GM20000 (cell line): ENCODE measurements at places on chromosomes 3 and 15.

- no peak for DNase-seq
Observed at GRCh38 chr3:41662288-41662687, 299.6 kb downstream of the ULK4 start.

DNA sequence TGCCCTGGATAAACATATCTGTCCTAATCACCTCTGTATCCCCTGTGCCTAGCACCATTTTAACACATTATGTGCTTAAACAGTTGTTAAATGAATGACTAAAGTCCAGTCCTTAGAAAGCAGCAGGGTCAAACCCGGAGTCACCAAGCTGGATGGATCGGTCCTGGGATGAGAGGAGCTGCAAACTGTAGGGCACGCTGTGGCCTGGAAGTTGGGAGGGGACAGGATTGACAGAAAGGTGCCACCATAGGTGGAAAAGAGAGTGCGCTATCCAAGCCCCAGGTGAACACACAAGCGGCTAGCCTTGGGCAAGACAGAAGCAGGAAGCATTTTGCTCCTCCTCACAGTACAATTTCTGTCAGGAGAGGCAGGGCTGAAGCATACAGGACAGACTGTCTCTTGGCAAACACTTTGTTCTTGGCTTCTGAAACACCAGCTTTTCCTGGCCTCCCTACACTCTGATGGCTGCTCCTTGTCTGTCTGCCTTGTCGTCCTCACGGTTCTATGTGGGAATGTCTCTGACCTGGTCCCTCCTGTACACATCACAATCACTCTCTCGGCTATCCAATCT is 48.4 kb upstream of the KY start:
- no peak for DNase-seq

DNA sequence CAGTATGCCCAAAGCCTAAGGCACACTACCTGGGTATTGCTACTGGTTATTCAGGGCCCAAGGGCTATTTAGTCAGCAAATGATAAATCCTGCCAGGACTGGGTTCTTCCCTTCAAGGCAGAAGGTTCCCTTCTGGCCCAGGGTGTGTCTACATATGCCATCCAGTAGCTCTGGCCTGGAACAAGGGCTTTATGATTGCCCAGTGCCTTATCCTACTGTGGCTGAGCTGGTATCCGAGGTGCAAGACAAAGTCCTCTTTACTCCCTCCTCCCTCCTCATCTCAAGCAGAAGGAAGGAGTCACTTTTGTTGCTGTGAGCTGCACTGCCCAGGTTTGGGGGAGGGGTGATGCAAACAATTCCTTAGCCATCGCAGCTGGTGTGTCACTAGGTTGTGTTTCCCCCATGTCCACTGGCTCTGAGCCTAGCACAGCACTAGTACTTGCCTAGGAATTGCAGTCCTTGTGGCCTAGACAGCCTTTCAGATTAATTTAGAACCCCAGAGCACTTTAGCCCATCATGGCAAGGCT is 221.8 kb upstream of the TGFBR2 start:
- no peak for DNase-seq

GRCh38 chr15:50415752-50416404 is 8.3 kb upstream of the USP8 start:
- no peak for DNase-seq

DNA sequence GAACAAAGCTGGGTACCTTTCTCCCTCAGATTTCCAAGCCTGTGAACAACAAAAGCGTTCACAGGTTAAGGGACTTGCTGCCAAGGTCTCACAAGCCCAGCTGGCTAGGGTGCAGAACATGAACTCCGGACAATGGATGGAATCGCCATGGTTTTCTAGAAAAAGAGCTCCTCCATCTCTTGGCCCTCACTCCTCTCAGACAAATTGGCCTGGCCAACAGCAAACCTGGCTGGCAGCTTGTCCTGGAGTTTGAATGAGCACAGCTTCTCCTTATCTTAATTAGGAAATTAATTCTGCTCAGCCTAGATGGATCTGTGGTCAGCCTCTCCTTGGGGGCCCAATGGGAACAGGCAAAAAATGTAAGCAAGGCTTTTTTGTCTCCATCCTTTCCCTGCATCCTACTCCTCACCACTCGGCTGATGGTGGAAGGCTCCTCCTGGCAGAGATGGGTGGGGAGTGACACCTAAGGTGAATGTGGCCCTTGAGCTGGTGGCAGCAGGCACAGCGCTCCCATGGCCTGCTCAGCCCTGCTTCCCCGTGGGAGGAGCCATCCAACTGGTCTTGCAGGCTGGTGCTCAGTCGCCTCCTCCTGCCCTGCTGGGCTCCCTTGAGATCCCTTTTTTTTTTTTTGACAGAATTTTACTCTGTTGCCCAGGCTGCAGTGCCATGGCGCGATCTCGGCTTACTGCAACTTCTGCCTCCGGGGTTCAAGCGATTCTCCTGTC is 5.8 kb downstream of the KLHL25 start:
- no peak for DNase-seq

DNA sequence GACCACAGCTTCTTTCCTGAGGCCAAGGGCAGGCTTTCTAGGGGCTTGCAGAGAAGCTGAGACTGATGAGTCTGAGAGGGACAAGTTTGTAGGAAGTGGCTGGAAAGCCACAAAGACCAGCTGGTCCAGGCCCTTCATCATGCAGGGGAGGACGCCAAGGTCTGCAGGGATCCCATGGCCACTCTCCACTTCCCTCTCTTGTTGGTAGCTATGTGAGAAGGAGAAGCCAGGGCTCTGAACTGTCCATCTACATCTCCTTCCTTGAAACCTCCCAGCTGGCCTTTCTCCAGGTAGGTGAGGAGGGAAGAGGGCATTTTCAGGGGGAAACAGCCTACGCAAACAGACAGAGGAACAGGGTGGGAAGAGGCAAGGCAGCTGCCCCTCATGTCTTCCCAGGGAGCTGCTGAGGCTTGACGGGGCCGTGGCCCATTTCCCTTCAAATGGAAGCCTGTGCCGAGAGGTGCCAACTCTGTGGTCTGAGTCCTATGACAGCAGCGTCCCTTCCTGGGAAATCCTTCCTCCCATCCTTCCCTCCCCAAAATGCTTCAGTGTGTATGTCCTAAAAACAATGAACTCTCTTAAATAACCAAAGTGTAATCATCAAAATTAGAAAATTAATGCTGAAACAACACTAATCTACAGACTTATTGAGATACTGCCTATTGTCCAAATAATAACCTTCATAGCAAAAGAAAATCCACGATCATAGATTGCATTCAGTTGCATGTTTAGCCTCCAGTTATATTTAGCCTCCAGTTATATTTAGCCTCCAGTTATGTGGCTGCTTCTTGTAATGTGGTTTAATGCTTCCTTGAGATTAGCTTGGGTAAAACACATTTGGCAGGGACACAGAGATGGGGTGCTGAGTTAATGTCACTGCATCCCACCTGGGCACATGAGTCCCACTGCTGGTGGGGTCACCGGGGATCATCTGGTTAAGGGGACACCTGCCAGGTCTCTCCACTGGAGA is 36.0 kb downstream of the GNB5 start:
- no peak for DNase-seq

DNA sequence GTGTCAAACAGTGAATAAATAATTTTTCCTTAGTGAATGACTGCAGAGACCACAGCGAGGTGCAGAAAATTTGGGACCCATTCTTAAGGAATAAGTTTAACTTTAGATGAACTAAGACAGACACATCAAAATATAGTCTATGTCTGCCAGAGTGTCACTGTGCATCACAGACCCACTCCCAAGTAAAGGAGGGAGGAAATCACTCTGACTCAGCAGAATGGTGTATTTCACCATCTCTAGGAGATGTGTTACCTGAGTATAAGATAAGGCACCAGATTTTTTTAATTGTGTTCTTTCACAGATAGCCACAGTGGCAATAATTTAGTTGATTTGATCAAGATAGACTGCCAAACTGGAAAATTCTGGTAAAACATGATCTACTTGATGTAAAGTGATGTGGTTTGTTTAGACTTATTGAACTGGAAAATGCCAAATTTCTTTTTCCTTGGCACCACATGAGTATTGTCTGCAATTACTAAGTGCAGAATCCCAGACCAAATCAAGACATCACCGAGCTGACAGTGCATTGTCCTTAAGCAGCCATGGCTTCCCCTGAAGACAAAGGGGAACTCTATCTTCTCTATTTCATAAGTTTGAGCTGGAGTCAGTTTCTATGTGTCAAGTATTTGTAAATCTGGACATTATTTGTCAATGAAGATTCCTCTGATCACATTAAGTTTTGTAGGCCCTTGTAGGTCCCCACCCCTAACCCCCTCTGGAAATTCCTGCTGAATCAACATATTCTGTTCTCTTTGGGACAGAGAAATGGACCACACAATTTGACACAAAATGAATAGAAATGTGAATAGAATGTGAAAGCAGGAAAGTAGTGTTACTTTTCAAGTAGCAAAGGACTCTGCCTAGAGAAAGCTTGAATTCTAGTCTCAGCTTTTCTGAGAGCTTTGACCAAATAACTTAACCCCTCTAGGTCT is 47.6 kb downstream of the TIPARP start:
- DNase-seq = no peak

DNA sequence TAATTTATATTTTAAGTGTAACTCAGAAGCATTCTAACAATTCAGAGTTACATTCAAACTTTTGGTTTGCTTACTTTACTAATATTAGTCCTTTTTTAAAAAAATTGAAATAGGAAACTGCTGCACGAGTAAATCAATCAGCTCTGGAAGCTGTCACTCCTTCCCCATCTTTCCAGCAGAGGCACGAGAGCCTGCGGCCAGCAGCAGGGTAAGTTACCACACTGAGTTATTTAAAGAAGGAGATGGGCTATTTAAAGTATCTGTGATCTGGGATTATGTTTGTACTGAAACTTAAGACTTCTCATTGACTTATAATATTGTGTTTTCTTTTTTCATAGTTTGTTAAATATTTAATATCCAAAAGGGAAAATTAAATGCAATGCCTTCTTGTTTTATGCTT is 29.3 kb downstream of the APPL1 start:
- no peak for DNase-seq

GRCh38 chr3:76199382-76199781 is 414.0 kb upstream of the ZNF717 start:
- no peak for DNase-seq

DNA sequence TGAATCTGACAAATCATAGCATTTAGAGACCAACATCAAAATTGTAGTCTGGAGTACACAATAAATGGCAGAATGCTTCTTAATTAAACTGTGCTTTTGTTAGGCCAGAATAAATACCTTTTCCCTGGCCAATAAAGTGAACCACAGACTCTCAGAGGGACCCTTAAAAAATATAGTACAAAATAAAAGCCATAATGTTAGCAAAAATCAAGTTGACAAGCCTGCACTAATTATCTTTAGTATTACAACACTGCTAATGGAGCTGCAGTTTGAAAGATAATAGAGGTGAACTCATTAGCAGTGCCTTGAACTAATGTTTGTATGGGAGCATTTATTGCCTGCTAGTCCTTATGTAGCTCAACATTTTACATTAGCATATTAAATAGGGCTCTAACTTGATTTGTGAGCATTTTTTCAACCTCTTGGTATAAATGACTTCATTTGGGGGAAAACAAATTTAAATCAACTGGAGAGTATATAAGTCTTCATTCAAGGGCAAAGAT is 801.3 kb downstream of the EPHA3 start:
- no peak for DNase-seq

DNA sequence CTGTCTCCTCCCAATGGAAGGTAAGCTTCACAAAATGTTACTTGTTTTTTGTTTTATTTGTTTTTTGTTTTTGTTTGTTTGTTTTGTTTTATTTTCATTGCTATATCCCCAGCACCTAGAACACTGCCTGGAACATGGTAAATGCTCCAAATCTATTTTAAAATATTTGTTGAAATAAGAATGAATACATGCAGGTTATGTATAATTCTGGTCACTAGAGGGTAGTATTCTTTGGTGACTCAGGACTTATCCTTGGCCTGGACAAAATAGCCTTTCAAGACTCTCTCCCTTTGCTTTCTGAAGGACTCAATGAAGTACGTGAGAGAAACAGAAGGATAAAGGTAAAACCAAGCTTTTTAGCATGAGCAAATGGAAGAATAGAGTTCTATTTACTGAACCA is 46.9 kb upstream of the PPP2R3A start:
- no peak for DNase-seq

DNA sequence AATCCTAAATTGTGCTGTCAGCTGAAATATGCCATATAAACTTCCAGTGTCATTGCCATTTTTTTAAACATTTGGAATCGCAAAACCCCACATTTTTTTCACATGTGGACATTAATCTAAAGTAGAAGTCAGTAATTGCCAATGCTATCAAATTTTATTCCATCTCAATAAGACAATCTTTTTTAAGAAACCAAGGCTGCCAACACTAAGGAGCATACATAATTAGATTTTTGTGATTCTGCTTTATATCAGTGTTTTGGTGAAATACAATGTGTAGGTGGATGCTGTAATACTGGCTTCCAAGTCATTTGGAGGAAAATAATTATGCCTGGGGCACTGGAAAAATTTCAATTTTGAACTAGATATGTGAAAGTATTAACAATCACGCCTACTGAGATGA is 256.7 kb downstream of the ZPLD1 start:
- DNase-seq = no peak

DNA sequence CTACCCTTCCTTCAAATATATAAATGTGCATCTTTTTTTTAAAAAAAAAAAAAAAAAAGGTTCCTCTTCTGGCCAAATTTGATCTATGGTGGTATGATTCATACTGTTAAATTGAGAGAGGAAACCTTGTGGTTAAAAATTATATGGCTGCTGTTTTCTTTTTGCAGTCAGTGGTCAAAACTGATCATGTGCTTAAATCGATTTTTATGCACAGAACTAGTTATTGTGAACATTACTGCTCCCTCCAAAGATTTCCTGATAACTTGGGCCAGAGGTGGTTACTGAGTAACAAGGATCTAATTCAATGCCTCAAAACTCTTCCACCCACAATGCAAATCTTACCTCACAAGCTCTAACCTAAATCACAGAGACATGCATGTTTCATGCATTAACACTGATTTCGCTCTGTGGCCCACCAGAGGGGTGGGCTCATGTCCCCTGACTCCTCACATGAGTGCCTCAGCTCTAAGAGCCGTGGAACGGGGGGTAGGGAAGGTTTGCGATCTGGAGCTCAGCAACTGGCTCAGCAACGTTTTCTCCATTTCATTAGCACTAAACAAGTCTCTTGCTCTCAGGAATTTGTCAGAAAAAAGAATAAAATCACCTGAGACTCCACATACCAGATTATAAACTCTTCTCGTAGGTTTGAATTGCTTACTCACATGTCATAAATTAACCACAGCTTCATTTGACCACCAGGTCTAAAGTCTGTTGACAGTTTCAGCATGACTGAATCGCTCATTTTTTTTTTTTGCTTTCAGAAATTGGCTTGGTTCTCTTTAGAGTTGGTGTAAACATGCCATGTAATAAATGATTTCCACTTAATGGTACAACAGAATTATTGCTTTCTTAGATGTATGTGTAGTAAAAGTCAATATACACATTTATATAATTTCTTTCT is 280.4 kb downstream of the CD47 start:
- DNase-seq = peak; percentile 19

DNA sequence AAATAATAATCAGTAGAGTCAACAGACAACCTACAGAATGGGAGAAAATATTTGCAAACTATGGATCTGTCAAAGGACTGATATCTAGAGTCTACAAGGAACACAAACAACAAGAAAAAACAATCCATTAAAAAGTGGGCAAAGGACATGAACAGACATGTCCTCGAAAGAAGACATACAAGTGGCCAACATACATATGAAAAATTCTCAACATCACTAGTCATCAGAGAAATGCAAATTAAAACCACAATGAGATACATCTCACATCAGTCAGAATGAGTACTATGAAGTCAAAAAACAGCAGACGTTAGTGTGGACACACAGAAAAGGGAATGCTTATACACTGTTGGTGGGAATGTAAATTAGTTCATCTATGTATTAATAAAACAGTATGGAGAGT is 33.7 kb downstream of the SLC2A2 start:
- no peak for DNase-seq

- no peak for DNase-seq
Observed at GRCh38 chr15:66931768-66932633, 133.4 kb upstream of the SMAD3 start.

GRCh38 chr15:78455749-78456148 is 17.7 kb downstream of the IREB2 start:
- no peak for DNase-seq
